Aorta (tissue), 5 donors: ENCODE measurements at places on chromosomes 7 and 10. TPM values are rescaled to one million over a fixed set of nuclear protein-coding genes. Genes with fewer than 3 reads are reported as not detected.

Gene CCDC172
- not detected for total RNA-seq

Gene ERVW-1
- total RNA-seq = not detected

Gene OR2AE1
- not detected for total RNA-seq

Gene ARHGEF5
- 14.5 TPM for total RNA-seq

Gene CDHR1
- total RNA-seq = 0.42 TPM

Gene ANKRD30A
- not detected for total RNA-seq

Gene GRM3
- not detected for total RNA-seq

Gene PCLO
- total RNA-seq = 1.2 TPM

Gene PAPOLB
- 0.26 TPM for total RNA-seq

Gene PILRA
- 21.5 TPM for total RNA-seq

Gene OR9A2
- total RNA-seq = not detected

Gene OR2A12
- total RNA-seq = not detected

Gene MBL2
- total RNA-seq = not detected

Gene NPY4R2
- not detected for total RNA-seq

Gene AUTS2
- total RNA-seq = 102 TPM

Gene NOLC1
- total RNA-seq = 35.9 TPM

Gene PPP1R9A
- total RNA-seq = 12.0 TPM

Gene SCART1
- 5.4 TPM for total RNA-seq

GRCh38 chr7:14850039-14850438, 52.5 kb downstream of the DGKB start:
- DNase-seq = no peak

DNA sequence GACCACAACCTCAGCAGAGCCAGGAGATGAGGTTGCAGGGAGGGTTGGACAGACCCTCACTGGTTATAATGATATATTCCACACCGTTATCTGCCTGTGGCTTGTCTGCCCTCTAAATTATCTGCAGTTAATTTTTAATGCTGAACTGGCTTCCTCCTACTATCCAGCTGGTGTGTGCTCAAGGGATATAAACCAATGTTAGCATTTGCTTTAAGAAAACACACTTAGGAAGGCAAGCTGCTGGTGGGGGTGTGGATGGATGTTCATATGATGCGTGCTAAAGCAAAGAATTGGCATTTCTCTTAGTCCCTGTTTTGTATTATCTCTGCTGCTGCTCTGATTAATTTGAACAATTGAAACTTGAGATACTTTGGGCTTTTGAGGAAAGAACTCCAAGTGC, 132.2 kb upstream of the NPVF start:
- no peak for DNase-seq

- no peak for DNase-seq
These were observed 113.3 kb upstream of the CREB5 start for GRCh38 chr7:28298870-28299518.

DNA sequence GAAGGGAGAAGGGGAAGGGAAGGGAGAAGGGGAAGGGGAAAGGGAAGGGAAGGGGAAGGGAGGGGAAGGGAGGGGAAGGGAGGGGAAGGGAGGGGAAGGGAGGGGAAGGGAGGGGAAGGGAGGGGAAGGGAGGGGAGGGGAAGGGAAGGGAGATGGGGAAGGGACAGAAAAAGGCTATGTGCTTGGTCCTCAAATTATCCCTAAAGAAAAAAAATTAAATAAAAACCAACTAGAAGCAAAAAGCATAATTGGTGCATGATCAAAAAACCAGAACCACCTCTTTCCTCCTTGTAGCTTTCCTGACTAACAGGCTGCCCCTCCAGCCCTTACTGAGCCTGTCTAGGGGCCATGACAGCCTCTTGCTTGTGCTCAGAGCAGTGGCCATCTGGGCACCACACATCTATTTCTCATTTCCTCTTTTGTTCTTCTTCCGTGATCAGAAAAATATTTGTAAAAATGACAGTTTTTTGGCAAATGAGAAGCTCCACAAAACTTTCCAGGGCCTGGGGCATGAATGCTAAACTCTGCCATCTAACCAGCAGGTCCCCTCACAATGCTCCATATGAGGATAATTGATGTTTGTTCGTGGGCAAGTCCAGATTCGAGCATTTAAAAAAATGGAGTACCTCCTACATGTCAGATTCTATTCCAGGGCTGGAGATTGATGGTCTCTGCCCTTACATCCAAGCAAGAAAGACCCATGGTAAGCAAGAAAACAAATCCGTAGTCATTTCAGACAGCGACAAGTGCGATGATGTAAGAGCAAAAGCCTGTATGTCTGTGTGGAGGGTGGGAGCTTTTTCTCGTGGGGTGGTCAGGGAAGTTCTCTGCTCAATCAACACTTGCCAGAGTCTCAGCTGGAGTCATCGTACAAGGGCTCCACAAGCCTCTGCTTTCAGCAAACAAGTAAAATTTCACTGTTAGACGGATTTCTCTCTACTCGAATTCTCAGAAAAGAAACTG, 320.9 kb downstream of the WDR11 start:
- no peak for DNase-seq

DNA sequence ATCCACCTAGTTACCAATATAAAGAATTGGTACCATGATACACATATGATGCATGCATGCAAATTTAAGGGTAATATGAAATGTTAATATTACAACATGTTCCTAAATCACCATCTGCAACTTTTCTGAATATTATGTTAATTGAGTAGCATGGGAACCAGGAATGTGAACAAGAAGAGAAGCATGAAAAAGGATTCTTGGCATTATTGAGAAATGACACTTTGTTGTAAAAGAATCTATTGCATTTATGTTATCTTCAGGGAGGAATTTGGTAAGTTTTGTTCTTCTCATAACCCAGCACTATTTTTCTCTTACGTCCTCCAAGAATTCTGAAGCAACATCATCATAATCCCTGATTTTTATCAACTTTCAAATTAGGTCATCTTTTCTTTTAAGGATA, 159.9 kb upstream of the SLC25A13 start:
- DNase-seq = no peak

DNA sequence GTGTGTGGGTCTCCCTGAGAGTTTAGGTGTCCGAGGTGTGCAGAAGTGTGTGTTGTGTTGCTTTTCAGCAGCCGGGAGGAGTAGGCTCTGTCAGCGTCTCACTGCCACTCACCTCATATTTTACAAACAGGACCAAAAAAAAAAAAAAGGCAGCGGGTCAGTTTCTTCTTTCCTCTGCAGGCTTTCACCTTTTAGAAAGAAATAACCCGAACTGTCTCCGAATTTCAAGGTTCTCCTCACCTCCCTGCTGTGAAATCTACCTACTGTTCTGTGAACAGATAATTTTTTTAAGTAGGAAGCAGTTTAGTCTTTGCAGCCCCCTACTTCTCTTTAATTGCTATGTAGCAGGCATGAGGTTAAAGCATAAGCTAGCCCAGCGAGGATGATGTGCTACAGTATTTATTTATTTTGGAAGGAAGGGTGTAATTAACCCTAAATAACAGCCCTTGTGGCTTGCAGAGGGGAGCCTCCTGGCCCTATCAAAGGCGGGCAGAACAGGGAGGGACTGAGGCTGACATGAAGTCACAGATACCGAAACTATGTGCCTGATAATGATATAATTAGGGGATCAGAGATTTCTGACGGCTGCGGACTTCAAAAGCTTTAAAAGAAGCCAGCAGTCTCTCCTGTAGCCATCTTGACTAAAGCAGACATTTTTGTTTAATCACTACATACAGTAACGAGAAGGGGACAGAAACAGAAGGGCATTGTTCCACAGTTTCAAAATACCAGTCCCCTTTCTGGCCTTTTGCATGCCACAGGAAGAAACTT, 1.6 kb downstream of the BAMBI start:
- no peak for DNase-seq

- peak; percentile 59 for DNase-seq
These were observed 151.8 kb upstream of the YAE1 start for GRCh38 chr7:39414224-39415035.

GRCh38 chr7:81816312-81816711, 46.5 kb upstream of the HGF start:
- no peak for DNase-seq

- no peak for DNase-seq
These were observed 33.2 kb downstream of the NRF1 start for GRCh38 chr7:129644634-129645230.

- DNase-seq = no peak
These were observed 15.9 kb upstream of the C10orf53 start for GRCh38 chr10:49663596-49663995.

DNA sequence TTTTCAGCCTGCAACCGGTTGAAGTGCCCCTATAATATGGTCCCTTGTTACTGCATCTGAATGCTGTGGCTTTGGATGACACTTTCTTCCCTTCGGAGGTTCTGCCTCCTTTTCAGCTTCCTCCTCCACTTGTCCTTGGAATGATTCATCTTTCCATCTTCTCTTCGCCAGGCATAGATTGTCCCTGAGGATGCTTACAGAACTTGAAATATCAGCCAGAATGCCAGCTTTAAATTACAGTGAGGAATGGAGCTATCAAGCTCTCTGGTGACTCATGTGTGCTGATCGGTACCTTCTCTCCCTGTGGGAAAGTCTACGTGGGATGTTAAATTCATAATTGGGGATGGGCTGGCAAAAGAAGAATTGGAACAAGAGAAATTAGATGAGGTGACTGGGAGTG, 45.9 kb upstream of the PDK4 start:
- no peak for DNase-seq

- no peak for DNase-seq
These were observed 8.7 kb upstream of the GRIFIN start for GRCh38 chr7:2484868-2485267.

GRCh38 chr7:129122751-129123509, 21.6 kb upstream of the TSPAN33 start:
- no peak for DNase-seq

GRCh38 chr7:875476-876076, 778 bp upstream of the GET4 start:
- no peak for DNase-seq

GRCh38 chr7:27890205-27890849, 150.4 kb downstream of the TAX1BP1 start:
- DNase-seq = no peak

DNA sequence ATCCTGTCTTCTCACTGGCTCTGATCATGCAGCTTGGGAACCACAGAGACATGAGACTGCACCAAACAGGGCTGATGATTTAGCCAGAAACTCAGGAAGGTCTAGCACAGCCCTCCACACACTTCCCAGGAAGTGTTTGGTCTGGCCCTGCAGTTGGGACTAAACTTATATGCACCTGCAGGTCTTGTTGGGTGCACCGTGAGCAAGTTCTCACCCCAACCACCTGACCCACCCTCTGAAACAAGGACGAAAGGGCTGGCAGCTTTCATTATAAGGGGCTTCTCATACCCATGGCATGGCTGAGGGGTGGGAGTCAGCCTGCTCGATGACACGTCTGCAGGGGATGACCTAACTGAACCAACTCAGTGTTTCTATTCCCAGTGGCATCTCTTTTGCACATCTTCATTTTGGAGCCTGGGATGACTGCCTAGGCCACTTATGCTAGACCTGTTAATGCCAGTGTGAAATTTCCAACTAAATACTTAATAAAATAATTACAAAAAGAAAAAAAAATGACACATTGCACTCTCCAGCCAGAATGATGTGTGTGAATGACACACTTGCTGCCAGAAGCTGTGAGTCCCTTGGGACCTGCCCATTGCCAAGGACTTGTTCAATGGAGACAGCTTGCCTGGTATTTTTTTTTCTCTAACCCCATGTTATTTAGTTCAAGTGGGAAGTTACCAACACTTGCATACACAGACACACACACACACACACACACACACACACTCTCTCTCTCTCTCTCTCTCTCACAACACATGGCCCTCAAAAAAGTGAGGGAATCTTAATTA, 102.6 kb downstream of the NEURL1 start:
- DNase-seq = peak; percentile 59

- DNase-seq = no peak
These were observed 16.4 kb downstream of the AOAH start for GRCh38 chr7:36707898-36708297.

DNA sequence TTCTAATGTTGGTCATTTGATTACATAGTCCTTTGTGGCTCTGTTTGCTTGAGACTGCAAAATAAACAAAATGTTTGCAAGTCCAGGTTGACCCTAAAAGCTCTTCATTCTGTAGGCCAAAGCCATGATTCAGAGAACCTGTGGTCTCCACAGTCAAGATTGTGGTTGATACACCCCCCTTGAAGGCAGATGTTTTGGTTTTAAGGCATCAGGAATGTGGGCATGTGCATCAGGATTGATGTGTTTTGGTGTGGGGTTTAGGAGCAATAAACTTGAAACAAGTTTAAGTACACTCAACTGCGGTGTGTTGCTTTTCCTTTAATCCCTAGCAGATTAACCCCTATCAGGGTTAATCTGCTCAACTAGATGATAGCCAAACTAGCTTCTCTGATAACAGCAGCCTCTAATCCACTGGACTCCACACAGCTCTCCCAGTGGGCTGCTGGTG, 379.1 kb upstream of the GALNT17 start:
- no peak for DNase-seq

- DNase-seq = no peak
These were observed 189.5 kb downstream of the ANK3 start for GRCh38 chr10:60200012-60200681.

- no peak for DNase-seq
These were observed 47.6 kb downstream of the BPGM start for GRCh38 chr7:134694299-134694698.

GRCh38 chr7:51299391-51300133, 17.0 kb downstream of the COBL start:
- no peak for DNase-seq

DNA sequence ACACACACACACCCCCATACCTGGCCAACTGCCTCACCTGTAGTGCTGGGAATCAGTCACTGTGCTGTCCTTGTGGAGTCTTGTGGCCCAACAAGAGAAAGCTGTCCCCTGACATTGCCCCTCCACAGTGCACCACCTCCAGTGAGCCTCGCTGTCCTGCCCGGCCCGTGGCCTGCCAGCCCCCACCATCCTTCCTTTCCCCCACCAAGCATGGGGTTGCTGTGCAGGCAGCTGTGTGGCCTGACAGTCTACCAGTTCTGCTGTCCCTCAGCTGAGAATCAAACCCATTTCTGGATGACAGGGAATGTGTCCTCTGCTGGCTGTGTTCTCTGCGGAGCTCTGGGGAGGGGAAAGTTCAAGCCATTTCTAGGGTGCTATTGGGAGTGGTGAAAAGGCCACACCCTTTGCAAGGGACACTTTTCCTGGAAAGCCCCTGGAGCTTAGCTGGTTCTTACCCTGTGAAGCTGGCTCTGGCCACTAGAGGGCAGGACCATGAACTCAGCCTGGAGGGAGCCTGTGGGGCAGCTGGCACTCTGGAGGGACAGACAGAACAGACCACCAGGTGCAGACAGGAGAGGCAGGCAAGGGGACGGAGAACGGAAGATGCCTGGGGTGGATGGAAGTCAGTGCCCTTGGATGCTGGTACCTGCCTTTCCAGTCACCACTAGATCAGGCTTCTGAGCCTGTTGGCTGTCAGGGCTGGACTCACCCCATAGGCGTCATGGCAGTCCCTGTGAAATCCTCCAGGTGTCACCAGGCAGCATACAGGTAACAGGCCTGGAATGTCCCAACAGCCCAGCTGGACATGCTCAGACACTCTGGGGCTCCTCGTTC, 10.5 kb upstream of the MTPAP start:
- DNase-seq = peak; percentile 81

DNA sequence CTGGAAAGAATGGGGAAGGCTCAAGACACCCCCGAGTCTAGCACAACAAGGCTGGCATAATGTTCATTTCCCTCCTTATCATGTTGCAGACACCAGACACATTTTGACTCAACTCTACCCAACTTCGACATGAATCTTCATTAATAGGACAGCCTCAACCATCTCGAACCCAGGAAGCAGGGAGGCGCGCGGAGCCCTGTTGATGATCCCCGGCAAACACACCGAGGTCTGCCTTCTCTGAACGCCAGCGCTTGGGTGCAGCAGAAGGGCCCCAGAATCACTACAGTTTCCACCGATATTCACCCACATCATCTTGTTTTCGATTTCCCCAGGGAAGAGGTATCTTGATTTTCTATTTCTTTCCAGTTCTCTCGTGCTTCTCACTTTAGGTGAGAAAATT, 563.6 kb downstream of the TCERG1L start:
- peak; percentile 55 for DNase-seq
